ENCODE measurements at places on chromosomes 12 and 14. TPM values are rescaled to one million over a fixed set of nuclear protein-coding genes. Genes with fewer than 3 reads are reported as not detected.

Gene SYCP3
- total RNA-seq, result not detected

Gene TAS2R8
- not detected for total RNA-seq

Gene DTX1
- 1.3 TPM for total RNA-seq

Gene EML5
- 0.58 TPM for total RNA-seq

Gene KCNA1
- not detected for total RNA-seq

DNA sequence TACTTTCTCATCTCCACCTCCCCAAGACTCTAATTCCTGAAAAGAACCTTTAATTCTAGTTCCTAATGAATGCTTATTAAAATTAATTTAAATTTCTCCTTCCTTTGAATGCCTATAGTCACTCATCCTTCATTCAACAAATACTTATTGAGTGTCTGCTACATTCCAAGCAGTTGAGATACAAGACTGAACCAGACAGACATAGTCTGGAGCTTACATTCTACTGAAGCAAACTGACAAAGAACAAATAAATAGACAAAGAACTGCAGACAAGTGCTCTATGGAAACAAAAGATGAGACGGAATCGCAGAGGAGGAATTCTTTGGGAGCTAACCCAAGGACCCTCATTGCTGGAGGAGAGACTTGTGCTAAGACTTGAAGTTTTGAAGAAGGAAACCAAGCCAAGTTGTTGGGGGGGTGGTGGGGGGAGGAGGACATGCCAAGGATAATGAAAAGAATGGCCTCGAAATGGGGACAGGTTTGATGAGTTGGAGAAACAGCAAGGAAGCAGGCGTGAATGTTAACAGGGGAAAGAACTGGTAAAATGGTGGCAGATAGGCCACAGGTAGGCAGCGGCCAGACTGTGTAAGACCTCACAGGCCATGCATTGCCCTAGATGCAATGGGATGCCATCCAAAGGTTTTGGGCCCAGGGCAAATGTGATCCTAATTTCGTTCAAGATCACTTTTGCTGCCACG is 9.7 kb upstream of the TDG start:
- DNase-seq, result no peak

DNA sequence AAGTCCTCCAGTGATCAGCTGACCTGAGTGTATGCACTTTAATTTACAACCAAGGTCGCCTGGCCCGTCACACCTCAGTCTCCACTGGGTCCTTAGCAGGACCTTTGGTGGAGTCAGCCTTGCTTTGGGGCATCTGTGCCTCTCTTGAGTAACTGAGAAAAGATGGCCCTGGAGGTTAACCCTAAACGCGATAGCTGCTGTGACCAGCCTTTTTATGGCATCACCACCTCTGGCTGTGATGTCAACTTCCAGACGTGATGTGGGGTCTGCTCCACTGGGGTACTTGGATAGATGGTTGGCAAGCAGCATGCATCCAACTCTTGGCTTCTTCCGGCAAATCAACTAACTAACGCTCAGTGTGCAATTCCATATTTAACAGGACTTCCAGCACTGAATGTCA is 122.8 kb upstream of the RTL1 start:
- no peak for DNase-seq

GRCh38 chr12:39813776-39814175 is 194.2 kb upstream of the ABCD2 start:
- no peak for DNase-seq

DNA sequence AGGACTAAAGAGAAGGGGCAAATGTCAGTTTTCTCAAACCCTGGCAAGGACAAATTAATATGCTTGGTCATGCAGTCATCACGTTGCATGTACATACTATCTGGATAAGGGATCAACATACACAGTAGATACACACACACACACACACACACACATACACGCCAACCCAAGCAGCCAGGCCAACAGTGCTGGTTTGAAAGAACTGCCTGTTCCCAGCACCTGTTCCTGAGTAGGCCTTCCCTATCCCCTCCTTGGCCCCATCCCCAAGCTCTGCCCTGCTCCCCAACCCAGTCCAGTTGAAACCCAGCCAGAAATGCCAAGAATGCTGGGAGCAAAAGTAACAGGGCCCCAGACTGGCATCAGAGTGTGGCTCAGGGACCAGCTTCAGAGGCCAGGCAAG is 4.4 kb downstream of the ITGA7 start:
- DNase-seq, result no peak

DNA sequence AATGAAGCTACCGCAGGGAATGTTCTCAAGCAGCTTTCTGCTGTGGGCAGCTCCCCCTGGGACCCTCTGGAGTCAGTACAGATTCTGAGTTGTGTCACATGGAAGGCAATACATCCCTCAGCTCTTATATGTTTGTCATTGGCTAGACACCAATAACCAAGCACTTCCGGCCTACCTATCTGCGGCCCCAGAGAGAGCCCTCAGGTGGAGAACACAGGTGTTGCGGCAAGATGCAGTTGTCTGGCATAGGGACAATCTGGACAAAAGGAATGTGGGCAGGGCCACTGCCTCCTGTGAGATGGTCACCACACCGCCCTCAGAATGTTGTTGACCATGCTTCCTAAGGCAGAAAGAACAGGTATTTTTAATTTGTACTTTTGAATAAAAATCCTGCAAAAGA is 118.7 kb downstream of the BRMS1L start:
- DNase-seq, result peak; percentile 41

DNA sequence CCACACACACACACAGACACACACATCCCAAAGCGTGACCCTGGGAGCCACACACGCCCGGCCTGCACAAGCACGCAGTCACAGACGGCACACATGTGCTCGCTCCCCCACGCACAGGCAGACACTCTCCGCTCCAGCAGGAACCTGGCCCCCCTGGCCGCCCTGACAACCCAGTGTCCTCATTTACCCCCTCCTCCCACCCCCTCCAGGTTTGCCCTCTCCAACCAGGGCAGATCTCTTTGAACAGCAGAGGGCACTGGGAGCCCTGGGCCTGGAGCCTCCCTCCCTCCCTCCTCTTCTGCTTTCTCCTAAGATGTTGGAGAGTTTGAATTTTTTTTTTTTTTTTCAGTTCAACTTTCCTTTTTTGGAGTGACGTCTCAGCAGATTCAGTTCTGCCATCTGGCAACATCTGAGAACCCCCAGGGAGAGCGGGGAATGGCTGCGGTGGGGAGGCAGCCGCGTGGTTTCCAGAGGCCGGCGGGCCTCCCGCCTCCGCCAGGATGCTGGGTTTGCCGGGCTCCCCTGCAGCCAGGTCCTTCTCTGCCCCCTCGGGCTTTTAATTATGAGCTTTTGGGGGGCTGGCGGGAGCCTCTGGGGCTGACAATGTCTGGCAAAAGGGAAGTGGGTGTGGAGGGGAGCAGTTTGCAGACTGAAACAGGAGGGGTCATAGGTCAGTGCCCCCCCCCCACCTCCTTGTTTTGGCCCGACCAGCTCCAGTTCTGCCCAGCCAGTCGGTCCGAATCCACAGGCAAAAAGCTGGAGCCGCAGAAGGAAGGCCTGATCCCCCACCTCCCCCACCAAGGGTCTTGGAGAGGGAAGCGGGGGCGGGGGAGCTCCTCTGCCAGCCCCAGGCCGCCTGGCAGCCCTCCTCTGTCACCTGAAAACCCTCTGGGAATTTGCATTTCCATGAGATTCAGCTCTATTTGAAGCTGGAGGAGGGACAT is 1.3 kb upstream of the NCOR2 start:
- peak; percentile 88 for DNase-seq

GRCh38 chr14:68598621-68599447 is 194.0 kb downstream of the ZFP36L1 start:
- peak; percentile 94 for DNase-seq

DNA sequence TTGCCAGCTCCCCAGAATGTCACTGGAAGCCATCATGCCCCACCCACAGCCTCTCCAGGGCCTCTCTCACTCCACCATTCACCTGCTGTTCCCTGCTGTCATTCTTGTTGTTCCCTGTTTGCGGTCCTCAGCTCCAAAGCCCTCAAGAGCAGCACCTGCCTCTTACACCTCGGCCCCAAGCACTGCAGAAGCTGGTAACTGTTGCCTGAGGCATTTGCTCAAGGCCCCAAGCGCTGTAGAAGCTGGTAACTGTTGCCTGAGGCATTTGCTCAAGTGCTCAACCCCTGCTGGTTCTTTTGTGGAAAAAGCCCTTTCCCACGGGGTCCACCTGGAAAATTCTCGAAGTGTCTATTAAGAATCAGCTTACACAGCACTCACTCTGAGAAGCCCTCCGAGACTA is 78.0 kb downstream of the ARL6IP4 start:
- no peak for DNase-seq

DNA sequence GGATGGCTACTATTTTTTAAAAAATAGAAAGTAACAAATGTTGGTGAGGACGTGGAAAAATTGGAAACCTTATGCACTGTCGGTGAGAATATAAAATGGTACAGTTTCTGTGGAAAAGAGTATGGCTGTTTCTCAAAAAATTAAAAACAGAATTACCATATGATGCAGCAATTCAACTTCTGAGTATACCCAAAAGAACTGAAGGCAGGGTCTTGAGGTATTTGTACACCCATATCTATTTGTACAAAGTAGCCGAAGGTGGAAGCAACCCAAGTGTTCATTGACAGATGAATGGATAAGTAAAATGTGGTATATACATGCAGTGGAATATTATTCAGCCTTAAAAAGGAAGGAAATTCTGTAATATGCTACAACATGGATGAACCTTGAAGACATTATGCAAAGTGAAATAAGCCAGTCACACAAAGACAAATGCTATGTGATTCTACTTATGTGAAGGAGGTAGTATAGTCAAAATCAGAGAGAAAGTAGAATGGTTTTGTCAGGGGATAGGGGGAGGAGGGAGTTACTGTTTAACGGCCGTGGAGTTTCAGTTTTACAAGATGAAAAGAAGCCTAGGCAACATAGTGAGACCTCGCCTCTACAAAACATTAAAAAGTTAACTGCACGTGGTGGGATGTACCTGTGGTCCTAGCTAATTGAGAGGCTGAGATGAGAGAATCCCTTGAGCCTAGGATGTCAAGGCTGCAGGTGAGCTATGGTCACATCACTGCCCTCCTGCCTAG is 38.4 kb upstream of the CCT2 start:
- DNase-seq, result no peak

GRCh38 chr12:52603314-52603713 is 2.1 kb upstream of the KRT72 start:
- DNase-seq, result no peak

DNA sequence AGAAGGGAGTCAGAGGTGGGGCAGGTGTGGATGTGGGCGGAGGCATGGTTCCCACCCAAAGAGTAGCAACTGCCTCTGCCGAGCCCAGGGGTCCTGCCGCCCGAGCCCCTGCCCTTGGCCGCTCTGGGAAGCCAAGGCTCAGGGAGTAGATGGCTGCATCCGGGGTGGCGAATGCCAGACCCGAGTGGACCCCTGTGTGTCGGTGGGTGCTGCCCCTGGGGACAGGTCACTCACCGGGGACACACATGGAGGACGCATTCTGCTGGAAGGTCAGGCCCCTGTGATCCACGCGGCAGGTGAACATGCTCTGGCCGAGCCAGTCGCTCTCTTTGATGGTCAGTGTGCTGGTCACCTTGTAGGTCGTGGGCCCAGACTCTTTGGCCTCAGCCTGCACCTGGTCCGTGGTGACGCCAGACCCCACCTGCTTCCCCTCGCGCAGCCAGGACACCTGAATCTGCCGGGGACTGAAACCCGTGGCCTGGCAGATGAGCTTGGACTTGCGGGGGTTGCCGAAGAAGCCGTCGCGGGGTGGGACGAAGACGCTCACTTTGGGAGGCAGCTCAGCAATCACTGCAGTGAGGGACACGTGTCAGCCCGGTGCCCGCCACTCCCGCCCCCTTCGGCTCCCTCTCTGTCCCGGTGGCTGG is 329.0 kb downstream of the TMEM121 start:
- no peak for DNase-seq

- no peak for DNase-seq
Observed at GRCh38 chr12:48985475-48985897, 7.4 kb downstream of the WNT1 start.

GRCh38 chr12:124867401-124867930 is 3.8 kb upstream of the SCARB1 start:
- DNase-seq, result peak; percentile 82

- DNase-seq, result no peak
Observed at GRCh38 chr14:69860221-69860620, 19.0 kb upstream of the SMOC1 start.

DNA sequence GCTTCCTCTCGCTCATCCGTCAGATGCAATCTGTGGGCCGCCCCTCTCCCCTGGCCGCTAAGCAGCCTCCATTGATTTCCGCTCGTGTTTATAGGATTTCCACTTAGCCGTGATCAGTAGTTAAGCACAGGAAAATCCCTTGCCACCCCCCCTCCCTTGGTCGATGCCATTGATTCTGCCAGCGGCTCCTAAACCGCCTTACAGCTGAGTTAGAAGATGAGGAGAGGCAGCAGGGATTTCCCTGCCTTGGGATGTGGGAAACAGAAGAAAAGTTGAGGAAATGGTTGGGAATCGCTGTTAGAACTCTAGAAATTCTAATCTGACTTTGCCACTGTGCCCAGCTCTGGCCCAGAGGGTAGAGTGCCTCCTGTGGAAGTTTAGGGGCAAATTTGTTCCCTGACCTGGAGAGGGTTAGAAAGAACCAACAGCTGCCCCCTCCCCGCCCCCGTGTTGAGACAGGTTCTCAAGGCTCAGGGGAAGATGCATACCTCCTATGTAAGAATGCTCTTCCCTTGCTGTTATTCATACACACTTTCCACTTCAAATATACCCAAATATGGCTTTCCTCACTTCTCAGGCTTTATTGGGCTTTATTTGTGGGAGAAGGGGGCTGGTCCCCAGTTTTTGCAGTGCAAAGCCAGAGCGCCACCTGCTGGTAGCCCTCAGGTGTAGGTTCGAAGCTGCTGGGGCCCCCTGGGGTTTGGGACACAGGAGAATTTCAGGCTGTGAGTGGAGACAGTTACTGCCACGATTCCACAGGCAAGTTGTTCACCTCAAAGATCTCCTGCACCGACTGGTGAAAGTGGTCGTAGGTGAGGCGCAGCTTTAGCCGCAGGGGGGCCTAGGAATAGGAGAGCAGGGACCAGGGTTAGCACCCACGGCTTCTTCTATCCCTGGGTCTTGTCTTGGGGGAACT is 3.2 kb downstream of the THTPA start:
- DNase-seq, result peak; percentile 48

DNA sequence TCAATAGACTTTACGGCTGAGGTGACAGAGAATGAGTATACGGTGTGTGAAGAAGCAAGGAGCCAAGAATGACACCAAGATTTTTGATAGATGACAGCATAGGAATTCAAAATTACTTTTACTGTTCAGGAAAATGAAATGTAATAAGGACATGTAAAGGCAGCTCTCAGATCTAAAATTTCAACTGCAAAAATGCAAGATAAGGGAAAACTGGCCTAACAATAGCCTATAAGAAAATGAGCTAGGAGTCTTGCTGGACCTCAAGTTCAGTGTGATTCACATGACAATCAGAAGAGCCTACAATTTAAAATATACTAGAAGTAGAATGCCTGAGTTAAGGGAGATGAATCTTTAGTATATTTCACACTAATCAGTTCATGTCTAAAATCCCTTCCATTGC is 102.0 kb downstream of the RPS29 start:
- no peak for DNase-seq

- DNase-seq, result no peak
Observed at GRCh38 chr12:87924149-87924548, 105.1 kb downstream of the C12orf50 start.

- no peak for DNase-seq
Observed at GRCh38 chr14:51014086-51014485, 69.8 kb upstream of the PYGL start.

- DNase-seq, result no peak
Observed at GRCh38 chr12:20096430-20096829, 271.9 kb upstream of the PDE3A start.
